H7 (cell line): ENCODE measurements at places on chromosomes 4 and X. TPM values are rescaled to one million over a fixed set of nuclear protein-coding genes. Genes with fewer than 3 reads are reported as not detected.

AFAP1 gene
- total RNA-seq, result 11.3 TPM in 2 replicates

ARAP2 gene
- 0.41 and 1.7 TPM in 2 replicates for total RNA-seq

DNA sequence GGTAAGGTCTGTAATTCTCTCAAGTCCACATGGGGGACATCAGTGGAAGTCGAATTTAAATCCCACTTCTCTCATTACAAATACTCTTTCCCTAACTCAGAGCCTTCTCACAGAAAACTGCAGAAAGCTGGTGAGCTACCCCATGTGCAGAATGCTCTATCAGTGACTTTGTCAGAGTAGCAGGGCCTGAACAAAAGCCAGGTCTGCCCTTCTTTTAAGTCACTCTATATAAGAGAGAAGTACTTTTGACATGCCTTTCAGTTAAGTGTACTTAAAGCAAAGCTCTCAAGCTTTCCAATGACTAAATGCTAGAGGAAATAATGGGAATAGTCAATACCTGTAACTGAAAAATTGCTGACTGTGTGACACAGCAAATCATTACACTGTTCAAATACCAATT lies 323.1 kb downstream of the KCNIP4 start:
- no peak for DNase-seq

DNA sequence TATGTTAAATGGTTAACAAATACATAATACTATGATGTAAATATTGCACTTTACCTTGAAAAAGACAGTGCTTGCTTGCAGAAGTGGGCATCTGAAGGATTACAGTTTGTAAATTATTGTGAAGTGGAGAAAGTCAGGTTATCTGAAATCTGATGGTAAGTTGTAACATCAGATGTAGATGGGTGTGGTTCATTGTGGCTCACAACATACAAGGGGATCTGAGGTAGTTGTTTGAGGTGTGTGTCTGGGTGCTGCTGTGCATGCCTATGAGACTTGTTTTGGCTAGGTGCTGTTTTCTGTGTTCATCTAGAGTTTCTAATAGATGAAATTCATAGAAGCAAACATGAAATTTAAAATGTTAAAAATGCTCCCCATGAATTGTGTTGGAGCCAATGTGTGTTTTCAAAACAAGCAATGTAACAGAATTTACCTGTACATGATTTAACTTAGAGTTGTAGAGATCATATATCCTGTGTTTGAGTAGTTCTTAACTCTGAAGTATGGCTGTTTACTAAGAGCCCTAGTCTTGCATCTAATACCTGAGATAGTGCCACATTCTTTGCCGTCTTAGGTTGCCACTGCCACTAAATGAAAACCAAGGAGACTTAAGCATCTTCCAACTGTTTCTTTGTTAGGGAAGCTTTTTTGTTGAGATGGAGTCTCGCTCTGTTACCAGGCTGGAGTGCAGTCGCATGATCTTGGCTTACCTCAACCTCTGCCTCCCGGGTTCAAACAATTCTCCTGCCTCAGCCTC lies 11.9 kb upstream of the NDUFC1 start:
- no peak for DNase-seq
